Activated CD4-positive, alpha-beta T cell treated with anti-CD3 and anti-CD28 coated beads, Interleukin-2, amount 50 U/mL, for 24 hours (primary cell): ENCODE measurements at places on chromosomes 4 and X.

- no peak for DNase-seq
Observed at GRCh38 chrX:154718616-154719015, 32.3 kb downstream of the GAB3 start.

GRCh38 chr4:4216648-4217047 lies 10.1 kb downstream of the OTOP1 start:
- DNase-seq = no peak

DNA sequence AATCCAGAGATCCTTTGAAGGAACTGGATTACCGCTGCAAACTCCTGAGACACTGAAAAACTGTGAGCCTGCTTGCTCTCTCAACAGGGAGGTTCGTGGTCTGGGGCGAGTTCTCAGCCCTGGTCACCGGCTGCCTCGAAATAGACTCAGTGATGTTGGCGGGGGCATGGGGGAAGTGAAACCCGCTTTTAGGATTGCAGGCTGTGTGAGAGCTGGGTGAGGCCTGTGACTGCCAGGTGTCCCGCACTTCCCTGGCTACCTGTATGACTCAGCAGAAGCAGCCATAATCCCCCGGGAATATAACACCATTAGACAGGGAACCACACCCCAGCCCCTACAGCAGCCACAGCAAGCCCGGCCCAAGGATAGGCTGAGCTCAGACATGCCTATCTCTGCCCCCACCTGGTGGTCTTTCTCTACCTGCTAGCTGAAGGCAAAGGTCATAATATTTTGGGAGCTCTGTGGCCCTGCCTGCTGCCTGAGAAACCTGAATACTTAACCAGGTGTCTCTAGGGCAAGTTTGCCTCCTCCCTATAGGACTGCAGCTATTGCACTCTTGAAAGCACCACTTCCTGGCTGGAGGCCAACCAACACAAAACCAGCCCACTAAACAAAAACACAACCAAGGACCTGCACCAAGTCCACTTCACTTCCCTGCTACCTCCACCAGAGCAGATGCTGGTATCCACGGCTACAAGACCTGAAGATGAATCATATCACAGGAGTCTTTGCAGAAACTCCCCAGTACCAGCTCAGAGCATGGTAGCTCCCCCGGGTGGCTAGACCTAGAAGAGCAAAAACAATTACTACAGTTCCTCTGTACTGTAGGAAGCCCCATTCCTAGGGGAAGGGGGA lies 202.0 kb downstream of the RRAGB start:
- no peak for DNase-seq

DNA sequence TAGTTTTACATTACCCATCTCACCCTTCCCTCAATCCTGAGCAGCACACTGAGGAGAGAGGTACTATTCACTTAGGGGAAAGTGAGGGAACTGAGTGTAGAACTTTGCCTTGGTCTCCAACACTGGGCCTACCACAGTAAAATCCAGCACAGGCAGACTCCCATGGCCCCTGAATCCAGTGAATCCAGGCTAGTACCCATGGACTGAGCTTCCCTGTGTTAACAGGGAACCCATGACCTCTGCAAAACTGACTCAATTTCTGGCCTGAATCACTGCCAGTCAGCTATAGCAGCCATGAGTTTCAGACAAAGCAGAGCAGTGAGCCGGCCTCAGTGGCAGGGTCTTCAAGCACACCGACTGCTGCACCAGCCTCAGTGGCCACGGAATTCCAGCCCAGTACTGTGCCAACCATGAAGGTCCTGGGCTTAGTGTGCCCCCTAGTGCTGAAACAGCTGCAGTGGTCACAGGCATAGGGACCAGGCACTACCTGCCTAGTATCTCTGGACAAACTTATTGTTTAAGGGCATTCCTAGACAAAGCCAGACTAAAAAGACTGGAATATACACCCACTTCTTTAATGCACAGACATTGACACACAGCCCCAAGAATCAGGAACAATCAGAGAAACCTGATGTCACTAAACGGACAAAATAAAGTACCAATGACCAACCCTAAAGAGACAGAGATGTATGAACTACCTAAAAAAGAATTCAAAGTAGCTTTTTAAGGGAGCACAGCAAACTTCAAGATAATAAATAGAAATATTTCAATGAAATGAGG lies 127.4 kb upstream of the RPL34 start:
- peak; percentile 7 for DNase-seq

GRCh38 chr4:824461-825062 lies 1.4 kb downstream of the CPLX1 start:
- DNase-seq = no peak

DNA sequence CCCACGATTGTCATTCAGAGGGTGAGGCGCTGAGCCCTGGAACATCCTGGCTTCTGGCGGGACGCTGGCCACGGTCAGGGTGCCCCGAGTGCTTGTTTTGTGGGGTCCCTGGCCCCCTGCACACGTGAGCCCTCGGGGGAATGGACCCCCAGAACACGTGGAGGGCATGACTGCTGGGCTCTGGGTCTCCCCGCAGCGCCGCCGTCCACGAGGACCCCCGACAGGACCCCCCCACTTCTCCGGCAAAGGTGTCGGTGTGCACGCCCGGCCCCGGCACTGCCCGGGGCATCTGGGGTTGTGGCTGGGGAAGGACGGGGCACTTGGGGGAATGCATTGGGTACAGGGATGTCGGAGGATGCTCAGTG lies 13.9 kb upstream of the GTPBP6 start:
- no peak for DNase-seq
